NCI-H187 (cell line): ENCODE measurements at places on chromosomes 1 and 21.

DNA sequence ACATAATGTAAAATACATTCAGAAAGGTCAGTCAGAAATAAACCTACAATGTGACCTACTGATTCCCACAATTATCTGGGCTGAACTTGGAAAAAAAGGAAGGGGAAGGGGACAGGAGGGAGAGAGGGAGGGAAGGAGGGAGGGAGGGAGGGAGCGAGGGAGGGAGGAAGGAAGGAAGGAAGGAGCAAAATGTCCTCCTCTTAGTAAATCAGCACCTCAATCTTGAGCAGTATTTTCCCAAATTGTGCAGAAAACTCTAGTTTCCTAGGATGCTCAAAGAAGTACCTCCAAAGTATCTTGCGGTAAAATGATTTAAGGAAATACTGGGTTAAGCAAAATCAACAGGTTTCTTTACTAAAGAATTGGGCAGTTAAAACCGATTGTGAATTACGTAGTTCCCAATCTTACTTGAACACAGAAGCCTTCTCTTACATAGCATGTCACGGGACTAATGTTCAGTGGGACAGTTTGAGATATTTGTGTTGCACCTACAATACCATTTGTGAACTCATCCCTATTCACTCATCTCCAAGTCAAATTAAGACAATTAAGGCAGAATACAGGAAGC is 51.0 kb upstream of the ASPM start:
- no peak for DNase-seq

DNA sequence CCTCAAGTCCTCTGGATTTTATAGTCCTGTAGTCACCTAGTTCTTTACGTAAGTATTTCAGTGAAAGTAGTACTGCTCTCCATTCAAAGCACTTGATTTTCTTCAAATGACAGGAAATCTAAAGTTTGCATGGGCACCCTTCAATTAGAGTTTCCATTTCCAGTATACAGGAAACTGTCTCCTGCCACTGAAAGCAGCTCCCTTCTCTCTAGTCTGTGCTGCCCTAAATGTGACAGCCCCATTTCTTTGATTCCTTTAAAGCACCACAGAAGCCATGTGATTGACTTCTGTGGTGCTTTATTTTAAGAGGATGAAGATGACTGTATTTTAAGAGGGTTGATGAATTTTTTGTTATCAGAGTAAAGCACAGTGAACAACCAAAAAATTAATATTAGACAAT is 226.1 kb downstream of the DNAH14 start:
- DNase-seq, result no peak

DNA sequence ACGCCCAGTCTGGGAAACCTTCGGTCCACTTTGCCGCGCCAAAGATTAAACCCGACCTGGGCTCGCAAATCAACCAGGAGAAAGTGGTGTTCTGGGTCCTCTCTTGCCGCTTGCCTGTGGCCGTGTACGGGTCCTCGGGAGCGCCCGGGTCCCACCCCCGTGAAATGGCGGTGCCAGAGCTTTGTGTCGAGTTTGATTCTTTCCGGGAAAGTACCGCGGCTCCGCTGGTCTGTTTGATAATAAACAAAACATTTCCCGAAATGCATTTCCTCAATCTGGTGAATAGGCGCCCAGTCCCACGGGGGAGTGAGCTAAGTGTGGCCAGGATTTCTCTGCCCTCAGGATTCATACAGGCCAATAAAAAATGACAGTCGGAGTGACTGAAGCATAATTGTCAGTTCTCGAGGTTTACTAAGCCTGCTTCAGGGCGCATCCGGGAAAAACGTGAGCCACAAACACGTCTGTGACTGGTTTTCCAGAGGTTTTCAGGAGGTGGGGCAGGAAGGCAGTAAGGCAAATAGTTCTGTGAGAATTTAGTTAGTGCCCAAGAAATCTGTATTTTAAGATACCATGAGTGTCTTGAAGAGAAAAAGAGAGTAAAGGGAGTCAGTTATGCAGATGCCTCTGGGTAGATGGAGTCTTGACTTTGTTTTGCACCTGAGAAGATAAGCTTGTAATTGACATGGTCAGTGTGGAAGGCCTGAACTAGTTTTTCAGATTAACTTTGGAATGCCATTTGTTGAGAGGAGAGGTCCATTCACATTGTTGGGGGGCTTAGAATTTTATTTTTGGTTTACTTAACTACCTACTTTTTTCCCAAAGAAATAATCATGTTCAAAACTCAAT is 675 bp downstream of the IFNAR1 start:
- DNase-seq, result peak; percentile 73

DNA sequence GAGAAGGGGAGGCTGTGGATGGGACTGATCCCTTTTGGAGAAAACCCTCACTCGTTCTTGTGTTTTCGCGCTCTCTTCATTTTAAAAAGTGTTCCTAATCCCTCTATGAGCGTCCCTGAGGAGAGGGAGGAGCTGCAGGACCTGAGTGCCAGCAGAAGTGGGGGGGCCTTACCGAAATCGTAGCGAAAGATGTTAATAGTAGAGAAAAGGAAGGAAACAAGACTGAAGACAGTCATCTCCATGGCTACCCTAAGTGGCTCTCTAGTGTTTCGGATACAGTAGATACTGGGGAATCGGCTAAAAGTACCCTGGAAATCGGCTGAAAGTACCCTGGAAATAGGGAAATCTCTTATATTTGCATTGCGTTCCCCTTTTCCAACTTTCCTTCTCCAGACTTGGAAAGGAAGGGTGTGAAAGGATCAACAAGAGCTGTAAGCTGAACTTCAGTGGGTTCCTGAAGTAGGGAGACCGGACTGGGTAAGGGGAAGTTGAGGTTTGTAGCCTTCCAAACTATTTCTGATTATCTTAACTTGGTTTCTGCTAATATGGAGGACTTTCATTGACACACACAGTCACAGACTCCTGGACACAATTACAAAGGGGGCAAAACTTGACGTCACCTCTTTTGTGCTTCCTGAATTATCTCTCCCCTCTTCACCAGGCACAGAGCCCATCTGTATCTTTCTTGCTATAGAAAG is 486 bp upstream of the DSTYK start:
- DNase-seq, result no peak

DNA sequence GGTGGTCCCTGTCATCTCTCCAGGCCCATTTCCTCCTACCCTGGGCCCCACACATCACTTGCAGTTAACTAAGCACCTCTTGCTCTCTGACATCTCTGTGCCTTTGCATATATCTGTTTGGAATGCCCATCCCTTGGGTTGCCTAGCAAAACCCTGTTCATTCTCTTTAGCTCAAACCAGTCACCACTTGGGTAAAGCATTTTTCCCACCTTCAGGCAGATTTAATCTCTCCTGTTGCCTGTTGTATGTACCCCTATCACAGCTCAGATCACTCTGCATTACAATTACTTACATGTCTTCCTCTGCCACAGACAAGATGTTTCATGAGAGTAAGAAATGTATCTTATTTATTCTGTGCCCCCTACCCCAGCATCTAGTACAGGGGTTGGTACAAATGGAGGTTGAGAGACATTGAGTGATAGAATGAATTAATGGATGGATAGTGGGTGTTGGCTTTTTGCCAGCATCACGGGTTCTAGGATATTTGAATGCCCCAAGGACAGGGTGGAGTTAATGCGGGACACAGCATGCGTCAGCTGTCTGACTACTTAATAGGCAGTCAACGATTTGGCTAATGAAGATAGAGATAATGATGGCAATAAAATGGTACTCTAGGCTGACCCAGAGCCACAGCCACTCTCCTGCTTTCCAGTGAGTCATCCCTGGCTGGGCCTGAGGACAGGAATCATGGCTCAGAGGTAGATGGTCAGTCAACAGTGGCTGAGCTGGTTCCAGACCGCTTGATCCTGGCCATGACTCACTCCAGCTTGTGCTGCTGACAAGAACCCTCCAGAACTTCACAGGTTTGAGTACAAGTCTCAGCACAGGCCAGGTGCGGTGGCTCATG is 6.5 kb downstream of the NR0B2 start:
- no peak for DNase-seq

GRCh38 chr1:152869808-152870419 is 8.2 kb upstream of the SMCP start:
- peak; percentile 88 for DNase-seq

DNA sequence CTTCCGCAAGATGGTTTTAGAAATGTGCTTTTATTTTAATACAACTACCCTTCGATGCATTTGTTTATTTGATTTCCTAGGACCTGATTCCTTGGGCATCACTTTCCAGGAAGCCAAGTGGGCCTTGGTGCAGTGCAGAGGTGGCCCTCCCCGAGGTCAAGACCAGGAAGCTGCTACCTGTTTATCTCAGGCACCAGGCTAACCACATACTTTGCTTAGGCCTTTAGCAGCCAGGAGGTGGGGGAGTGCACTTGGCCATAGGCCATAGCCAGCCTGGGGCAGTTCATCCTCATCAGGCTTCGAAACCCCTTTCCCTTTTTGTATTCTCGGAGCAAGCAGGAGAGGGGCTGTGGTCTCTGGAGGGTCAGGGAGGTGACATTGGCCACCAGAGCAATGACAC is 45.4 kb downstream of the SMYD2 start:
- DNase-seq, result no peak

DNA sequence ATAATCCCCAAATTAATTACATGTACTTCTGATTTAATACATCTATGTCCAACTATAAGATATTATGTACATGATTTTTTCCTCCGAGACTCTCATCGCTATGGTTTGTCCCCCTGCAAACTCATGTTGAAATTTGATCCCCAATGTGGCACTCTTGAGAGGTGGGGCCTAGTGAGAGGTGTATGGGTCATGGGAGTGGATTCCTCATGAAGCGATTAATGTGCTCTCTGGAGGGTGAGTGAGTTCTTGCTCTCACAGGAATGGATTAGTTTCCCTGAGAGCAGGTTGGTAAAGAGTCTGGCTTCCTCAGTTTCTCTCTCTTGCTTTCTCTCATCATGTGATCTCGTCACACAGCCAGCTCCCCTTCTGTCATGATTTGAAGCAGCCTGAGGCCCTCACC is 16.1 kb downstream of the HSF2BP start:
- no peak for DNase-seq

- DNase-seq, result no peak
Measured at GRCh38 chr21:40531431-40532110, 315.4 kb downstream of the DSCAM start.

GRCh38 chr1:233675893-233676292 is 62.0 kb downstream of the KCNK1 start:
- DNase-seq, result no peak

GRCh38 chr1:43225168-43225567 is 44.6 kb upstream of the TMEM125 start:
- DNase-seq, result no peak

DNA sequence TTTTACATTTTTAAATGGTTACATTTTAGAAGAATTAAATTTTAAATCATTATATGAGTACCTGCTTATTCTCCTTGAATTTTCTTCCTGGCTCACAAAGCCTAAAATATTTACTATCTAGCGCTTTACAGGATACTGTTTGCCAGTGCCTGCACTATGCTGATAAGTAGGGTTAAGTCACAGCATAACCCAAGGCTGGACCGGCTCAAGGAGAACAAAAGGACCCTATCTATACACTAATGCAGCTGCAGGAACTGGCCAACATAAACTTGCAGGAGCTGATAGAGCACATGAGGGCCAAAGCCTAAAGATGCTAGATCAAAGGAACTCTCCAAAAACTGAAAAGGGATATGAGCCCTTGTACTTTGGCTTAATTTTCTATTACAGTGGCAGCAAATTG is 1086.9 kb upstream of the TMPRSS15 start:
- DNase-seq, result no peak

DNA sequence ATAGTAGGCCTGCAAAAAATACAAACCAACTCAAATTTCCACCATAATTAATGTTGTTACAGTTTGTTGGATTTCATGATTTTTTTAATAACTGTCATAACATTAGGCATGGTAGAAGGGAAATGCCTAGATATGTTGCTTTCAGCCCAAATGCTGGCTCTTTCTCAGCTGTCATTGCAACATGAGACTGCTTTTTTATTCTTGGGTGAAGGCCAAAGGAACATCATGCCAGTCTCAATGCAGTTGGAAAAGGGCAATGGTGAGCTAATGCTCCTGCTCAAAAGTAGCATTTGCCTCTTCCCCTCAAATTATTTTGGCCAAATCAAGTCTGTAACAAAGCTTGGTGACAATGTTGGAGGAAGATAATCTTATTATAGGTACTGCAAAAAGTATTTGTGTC is 877.7 kb upstream of the PRMT6 start:
- DNase-seq, result no peak

GRCh38 chr1:221487781-221488524 is 253.9 kb downstream of the DUSP10 start:
- no peak for DNase-seq

DNA sequence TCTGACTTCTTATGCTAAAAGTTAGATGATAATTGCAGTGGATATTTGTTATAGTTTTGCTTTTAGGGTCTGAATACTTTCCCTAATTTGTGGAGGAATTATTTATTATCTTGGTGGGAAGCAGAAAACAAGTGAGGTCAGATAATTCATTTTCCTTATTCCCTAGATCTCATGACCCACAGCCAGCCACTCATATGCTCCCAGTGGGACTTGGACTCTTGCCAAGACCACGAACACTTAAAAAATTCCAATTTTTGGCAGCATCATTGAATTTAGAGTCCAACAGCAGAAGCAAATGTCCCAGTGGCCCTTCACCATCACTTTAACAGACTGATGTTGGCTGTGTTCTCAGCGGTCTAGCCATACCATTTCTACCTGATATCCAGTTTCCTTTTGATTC is 204.2 kb downstream of the HMCN1 start:
- DNase-seq, result no peak

- DNase-seq, result no peak
Measured at GRCh38 chr1:212981025-212981495, 30.7 kb downstream of the VASH2 start.

DNA sequence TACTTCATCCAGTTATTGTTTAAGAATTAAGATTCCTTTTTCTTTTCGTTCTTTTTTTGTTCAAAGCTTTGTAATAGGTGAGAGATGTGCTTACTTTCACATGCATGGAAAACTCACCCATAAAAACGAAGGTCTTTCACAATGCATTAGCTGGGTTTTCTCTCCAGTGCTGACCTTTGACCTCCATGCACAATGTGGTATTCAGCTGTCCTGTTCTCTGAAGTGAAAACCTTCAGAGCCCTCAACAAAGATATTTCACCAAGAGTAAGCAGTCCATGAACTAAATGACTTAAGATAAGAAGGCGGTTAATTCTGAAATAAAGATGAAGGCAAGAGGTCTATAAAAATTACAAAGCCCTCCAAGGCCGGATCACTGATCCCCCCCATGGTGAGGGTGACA is 77.1 kb upstream of the IPO9 start:
- no peak for DNase-seq

DNA sequence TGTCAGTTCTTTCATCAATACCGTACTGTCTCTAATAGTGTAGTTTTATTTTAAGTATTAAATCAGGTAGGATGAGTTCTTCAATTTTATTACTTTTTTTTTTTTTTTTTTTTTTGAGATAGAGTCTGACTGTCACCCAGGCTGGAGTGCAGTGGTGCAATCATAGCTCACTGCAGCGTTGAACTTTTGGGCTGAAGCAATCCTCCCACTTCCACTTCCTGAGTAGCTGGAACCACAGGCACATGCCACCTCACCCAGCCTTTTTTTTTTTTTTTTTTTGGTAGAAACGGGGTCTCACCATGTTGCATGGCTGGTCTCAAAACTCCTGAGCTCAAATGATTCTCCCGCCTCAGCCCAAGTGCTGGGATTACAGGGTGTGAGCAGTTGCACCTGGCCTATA is 44.3 kb downstream of the INAVA start:
- DNase-seq, result no peak

- no peak for DNase-seq
Measured at GRCh38 chr1:157137408-157138219, 581 bp downstream of the ETV3 start.
